ENCODE measurements at places on chromosomes 6 and 20.
A peak's percentile ranks its signal among the peaks of the same experiment; 100 is the strongest.

- DNase-seq: no peak
Measured at GRCh38 chr6:34672657-34673043, 23.9 kb downstream of the ILRUN start.

GRCh38 chr6:47091886-47092668, 49.9 kb upstream of the ADGRF1 start:
- DNase-seq: no peak

- no peak for DNase-seq
Measured at GRCh38 chr6:44956396-44956795, 371.7 kb upstream of the RUNX2 start.

- DNase-seq: no peak
Measured at GRCh38 chr6:139249395-139249794, 42.4 kb downstream of the TXLNB start.

GRCh38 chr6:25172819-25173218, 106.4 kb upstream of the CARMIL1 start:
- no peak for DNase-seq

DNA sequence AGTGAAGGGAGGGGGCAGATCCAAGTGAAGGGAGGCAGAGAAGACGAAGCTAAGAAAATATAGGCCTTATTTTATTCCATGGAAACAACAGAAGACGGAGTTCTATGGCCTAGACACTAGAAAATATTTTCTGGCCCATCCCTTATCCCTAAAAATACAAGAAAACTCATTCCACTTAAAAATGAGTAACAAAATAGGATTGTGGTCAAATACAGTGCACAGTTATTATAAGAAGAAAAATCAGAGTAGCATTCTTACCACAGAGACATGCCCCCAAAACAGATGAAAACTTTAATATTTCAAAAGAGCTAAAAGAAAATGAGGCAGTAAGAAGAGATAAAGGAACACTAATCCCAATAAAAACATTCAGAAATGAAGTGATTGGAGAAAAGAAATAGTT, 202.9 kb downstream of the GMPR start:
- no peak for DNase-seq

GRCh38 chr6:11459079-11459610, 78.4 kb upstream of the TMEM170B start:
- DNase-seq: peak; percentile 36

DNA sequence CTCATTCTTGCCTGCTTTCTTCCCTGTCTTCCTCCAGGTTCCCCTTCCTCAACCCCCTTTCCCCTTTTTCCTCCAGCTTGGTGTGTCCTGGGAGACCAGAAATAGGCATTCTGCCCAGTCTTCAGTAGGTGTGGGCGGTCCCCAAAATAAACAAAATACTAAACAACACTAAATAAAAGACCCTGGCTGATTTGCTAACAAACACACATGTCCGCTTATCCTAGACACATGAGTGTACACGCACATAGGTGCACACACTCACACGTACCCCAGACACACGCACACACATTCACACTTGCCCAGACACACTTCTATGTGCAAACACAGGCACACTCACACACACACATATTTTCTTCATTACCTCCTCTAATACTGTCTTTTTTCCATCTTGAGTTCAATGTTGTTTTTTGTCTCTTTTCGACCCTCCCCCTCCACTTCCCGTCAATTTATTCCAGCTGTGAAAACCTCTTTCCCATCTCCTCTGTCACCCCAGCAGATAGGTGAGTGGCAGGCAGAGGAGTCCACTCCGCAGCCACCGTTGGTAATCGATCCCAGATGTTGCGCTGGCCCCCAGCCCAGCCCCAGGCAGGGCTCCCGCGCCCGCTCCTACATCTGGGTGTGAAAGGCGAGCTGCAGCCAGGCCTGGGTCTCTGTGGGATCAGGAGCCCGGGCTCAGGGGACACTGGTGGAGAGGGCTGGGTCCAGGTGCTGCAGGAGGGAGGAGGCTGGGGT, 56.9 kb upstream of the FOXP4 start:
- no peak for DNase-seq

DNA sequence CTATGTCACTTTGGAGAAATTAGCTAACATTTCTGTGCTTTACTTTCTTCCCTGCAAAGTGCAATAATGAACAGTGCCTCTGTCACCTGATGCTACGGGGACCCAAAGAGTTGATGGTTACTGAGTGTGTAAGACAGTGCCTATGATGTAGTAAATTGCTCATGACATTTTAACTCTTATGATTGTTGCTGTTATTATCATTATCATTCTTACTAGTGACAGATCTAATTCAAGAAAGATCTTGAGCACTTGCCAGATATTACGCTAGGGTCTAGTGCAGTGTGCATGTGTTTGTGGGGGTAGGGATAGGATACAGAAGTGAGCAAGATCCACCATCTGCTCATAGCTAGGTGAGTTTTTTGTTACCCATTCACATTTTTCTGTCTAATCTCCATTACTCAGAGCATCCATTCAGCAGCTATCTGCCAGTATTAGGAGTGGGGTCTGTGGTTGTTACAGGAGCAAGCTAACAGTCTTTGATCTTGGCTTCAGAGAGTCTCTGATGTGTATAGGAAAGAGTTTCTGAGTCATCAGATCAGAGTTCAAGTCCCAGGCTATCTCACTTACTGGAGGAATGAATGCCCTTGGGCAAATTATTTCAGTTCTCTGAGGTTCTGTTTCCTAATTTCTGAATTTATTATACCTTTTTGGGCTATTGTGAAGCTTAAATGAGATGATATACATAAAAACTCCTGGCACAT, 33.1 kb upstream of the DAAM2 start:
- DNase-seq: no peak

- DNase-seq: no peak
Measured at GRCh38 chr6:80543598-80544222, 437.2 kb downstream of the BCKDHB start.

DNA sequence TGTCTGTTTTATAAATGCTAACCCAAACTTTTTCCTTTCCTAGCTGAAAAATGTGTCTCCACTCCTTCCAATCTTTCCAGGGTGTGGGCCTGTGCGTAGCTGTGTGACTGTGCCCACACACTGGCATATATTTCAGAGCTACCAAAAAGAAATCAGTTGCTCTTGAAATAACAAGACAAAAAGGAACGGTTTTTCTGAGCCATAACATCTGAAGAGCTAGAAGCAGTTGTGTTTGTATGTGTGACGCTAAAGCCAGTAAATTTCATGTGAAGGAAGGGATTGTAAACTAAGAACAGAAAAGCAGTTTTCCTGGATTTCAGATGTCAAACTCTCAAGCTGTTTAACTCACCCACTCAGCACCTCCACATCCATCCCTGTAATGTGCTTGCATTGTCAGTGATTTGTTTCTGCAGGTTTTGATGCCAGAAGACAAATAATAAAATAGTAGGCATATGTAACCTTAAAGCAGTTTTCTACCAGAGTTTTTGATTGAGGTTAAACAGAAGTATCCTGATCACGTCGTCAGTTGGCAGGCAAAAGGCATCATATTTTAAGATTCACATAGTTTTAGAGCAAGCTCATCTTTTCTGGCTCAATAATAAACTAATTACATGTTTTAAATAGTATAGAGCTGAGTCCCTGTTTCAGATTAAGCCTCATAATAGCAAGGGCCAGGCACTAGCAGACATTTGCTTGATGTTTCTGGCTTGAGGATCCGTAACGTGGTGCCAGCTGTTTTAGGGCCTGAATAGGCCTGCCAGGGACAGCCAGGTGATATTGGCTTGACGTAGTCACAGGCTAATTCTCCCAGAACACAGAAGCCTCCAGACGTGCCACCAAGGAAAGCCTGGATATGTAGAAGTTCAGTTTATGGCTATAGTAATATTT, 90.9 kb downstream of the FOXO3 start:
- DNase-seq: no peak

DNA sequence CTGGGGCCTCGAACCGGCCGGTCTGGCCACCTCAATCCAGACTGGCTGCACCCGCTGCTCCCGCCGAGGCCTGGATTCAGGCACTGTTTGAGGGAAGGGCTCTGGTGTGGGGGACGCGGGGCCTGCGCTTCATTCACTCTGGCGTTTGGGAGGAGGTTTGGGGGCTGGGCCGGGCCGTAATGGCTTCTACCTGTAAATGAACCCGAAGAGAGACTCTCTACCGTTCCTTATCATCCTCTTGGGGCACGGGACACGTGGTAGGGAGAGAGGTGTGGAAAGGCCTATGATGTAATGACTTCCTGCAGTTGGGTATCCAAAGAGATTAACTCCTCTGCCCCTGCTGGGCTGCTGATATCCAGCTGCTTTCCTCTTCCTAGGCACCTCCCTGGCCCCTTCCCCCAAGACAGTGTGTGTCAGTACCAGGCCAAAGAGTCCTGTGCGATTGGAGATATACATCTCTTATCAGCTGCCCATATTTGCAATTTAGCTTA, 1.8 kb downstream of the FOXO3 start:
- peak; percentile 72 for DNase-seq

DNA sequence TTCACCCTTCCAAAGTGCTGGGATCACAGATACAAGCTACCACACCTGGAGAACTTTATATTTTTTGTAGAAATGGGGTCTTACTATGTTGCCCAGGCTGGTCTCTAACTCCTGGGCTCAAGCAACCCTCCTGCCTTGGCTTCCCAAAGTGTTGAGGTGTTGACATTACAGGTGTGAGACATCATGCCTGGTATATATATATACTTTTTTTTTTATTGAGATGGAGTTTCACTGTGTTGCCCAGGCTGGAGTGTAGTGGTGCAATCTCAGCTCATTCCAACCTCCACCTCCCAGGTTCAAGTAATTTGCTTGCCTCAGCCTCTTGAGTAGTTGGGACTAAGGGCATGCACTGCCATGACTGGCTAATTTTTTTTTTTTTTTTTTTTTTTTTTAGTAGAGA, 5.4 kb downstream of the FKBP5 start:
- no peak for DNase-seq

DNA sequence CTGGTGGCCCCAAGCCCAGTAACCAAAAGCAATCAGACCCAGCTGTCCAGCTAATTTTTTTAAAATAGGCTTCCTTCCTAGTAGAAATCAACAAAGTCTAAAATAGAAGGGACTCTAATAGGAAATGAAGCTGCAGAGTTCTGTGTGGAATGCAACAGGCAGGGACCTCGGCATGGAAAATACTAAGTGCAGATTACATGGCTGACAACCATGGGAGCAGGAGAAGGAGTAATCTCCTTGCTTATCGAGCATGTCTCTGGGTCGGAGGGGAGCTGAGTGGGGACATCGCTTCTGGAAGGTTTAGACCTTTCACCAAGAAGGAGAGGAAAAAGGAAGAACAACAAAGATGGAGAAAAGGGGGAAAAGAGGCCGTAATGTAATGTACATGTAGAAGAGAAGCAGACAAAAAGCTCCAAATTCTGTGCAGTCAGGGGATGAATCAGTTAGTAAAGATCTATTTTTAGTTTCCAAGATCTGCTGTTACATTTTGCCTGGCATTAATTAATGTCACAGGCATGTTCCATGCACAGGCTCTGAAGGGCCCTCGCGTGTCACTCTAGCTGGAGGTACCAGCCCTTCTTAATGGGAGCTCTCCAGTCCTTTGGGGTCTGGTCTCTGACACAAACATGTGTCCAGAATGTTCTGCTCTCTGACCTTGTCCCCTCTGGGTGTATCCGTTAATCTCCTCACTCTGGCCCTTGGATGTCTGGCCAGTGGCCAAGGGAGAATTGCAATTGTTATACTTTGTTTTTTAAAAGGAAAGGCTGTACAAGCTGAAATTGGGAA, 16.6 kb upstream of the ZNF831 start:
- no peak for DNase-seq

GRCh38 chr6:30836957-30837356, 47.4 kb upstream of the DDR1 start:
- DNase-seq: no peak

DNA sequence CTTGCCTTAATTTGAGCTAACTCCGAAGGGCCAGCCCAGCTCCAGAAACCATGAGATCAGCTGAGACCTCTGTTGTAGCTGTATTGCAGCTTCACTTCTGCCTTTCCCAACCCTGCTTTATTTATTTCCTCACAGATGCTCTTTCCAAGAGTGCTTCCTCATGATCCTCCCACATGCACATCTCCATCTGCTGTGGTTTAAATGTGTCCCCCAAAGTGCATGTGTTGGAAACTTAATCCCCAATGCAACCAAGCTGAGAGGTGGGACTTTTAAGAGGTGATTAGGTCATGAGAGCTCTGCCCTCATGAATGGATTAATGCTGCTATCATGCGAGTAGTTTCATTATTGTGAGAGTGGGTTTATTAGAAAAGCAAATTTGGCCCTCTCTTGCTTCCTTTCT, 164.4 kb upstream of the TAB2 start:
- no peak for DNase-seq

- no peak for DNase-seq
Measured at GRCh38 chr6:169093066-169093723, 160.5 kb downstream of the THBS2 start.

GRCh38 chr6:99241905-99242534, 107.5 kb downstream of the FAXC start:
- DNase-seq: no peak

- peak; percentile 50 for DNase-seq
Measured at GRCh38 chr6:33344701-33345697, 27.5 kb upstream of the ZBTB22 start.

DNA sequence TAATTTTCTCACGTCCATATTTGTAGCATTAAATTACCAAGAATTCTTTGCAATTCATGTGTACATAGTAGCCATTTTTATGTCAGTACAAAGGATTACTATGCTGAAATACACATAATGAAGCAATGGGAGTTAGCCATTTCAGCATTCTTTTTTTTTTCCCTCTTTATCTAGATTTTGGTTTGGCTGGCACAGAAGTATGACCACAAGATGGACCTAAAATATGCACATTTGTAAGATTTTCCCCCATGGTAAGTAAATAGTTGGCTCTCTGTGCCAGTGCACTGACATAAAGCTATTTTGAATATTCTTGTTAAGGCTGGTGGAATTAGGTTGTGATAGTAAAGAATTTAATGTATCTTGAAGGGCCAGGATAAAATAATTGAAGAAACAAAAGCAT, 486.1 kb upstream of the BTBD3 start:
- DNase-seq: no peak

DNA sequence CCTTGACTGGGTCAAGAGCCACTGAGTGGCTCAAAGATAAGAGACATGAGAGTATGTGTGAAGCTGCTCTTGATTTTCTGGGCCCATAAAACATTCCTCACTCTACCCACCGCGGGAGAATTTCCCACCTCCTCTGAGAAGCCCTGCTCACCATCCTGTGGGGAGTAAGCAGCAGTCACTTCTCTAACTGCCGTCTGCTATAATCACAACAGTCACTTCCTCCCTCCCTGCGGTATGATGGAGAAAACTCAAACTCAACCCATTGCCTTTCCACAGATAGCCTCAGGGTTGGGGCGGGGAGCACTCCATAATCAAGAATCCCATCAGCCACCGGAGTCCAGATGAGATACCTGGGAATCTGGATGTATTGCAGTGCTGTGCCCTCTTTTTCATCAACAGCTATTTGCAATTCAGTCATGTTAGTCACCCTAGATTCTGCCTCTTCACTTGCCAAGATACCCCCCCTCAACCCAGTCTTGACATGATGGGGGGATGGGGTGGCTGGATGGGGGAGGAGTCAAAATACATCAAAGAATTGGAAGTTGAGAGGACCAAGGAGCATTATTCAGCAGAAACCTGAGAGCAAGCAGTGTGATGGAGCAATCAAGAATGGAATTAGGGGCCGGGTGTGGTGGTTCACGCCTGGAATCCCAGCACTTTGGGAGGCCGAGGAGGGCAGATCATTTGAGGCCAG, 5.1 kb downstream of the MOCS1 start:
- no peak for DNase-seq

Measured in CD14-positive monocyte (primary cell).